ENCODE measurements at places on chromosomes 6 and 20.

DNA sequence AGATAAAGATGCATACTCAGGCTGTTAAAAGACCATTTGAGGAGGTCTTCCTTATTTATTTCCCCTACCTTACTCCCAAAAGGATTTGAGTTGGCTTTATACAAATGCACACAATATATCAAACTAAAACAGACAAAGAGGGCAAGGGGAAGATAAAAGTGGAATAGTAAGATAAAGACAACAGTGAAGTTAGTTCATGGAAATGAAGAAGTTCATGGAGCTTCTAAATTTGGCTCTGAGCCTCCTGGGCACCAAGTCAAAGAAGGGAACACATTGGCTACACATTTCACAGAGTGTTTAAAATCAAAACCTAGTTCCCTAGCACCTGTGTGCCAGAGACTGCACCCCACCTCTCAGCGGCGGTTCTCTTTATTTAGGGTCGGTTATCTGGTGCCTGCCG, 25.8 kb upstream of the ARMC2 start:
- DNase-seq = no peak

- DNase-seq = no peak
Observed at GRCh38 chr20:36606158-36607066, 833 bp downstream of the RAB5IF start.

DNA sequence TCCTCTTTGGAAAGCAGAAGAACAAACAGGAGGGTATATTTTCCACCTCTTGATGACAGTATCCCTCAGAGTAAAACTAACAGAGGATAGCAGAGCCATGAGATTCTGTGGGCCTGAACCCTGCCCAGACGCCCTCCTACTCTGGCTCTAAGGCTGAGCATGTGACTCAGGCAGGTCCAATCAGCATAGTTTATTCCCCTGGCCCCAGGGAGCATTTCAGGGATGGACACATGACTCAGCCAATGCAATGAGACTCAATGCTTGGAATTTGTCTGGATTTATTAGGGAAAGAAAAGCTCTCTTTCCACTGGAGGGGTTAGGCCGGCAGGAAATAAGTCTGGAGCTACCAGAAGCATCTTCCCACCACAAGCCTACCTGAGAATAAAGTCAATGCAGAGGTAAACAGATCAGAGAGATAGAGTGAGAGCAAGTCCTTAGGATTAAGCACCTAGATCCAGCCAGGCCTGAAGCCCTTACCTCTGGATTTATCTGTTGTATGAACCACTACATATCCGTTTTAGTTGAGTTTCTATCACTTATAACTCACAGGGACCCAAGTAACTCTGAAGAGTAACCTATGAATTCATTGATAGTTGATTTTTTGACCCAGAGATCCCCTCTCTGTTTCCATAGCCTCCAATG, 68.2 kb upstream of the EYA2 start:
- no peak for DNase-seq

GRCh38 chr6:39893286-39893685, 41.0 kb downstream of the MOCS1 start:
- DNase-seq = no peak

DNA sequence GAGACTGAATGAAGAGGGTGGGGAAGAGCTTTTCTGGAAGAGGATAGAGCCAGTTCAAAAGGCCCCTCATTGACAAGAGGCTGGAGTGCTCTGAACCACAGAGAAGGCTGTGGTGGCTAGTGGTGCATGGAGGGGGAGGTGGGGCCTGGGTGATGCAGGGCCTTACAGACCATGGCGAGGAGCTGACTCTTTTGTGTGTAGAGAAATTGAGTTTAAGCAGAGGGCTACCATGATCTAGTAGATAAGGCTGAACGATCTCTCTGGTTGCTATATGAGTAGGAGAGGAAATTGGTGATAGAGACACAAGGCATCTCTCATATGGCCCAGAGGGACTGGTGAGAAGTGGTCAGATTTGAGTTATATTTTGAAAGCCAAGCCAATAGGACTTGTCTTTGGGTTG, 137.6 kb downstream of the UST start:
- DNase-seq = no peak

DNA sequence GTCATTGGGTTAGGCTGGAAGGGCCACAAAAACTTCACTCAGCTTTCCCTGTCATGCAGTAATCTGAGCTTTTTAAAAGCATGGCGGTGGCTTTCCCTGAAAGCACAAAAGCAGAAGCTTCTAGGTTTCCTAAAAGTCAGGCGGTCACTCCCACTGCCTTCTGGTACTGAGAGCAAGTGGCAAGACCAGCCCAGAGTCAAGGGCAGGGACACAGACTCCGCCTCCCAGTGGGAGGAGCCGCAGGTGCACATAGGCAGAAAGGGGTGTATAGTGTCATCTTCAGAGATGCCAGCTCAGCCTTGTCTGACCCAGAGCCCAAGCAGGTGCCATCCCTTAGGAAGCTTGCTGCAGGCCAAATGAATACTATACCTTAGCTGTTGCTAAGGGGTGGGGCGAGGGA, 18.0 kb upstream of the PACSIN1 start:
- DNase-seq = no peak

DNA sequence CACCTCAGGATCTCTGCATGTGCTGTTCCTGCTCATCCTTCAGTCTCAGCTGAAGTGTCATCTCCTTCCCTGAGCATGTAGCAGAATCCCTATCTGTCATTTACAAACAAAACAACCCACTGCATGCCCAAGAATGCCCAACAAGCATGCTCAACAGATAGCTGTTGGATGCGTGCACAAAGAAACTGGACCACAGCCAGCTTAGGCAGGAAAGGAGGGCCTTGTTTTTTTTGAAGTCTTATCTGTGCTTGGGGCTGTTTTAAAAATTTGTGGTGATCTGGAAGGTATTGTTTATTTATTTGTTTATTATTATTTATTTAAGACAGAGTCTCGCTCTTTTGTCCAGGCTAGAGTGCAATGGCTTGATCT, 18.5 kb upstream of the SLC16A10 start:
- DNase-seq = no peak

Measured in esophagus squamous epithelium (tissue), 5 donors.